CD4-positive, alpha-beta T cell treated with Interleukin-2 at 100 ng/mL for 4 hours (primary cell): ENCODE measurements at places on chromosomes 3 and 15.
A peak's percentile ranks its signal among the peaks of the same experiment; 100 is the strongest.

DNA sequence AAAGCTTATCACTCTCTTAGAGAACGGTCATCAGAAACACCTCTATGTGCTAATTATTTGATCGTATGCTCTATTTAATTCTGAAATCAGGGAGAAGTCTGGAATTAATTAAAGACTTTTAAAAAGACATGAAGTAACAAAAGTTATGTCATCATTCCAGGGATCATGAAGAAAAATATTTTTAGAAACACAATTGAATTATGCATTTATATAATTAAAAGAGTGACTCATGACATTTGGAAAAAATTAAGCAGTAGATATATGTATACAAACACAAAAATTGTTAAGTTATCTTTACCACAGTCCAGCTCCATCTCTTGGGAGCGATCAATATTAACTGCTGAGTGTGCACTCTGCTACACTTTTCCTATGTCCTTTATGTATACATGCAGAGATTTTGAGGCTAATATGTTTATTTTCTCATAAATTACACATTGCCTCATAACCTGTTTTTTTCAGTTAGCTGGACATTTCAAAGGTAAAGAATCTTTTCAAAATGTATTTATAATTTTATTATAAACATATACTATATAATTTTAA is 717.7 kb downstream of the GBE1 start:
- DNase-seq, result no peak

DNA sequence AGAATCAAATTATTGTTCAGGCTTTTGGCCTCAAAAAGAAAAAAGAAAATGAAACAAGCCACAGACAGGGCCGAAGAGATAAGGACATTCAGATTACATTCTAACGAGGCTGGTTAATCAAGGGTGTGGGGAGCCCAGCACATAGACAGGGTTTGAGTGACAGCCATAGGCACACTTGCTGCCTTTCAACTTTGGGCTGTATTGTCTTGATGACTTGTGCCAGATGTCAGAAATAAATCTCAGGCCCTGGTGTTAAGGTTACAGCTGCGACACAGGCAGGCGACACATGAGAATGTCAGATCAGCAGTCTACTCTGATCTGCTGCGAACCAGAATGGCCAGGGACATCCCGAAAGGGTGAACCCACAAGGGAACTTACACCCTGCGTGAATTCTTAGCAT is 231.2 kb upstream of the ARRDC4 start:
- DNase-seq, result no peak

- no peak for DNase-seq
Measured at GRCh38 chr3:139317215-139317614, 26.6 kb upstream of the MRPS22 start.

DNA sequence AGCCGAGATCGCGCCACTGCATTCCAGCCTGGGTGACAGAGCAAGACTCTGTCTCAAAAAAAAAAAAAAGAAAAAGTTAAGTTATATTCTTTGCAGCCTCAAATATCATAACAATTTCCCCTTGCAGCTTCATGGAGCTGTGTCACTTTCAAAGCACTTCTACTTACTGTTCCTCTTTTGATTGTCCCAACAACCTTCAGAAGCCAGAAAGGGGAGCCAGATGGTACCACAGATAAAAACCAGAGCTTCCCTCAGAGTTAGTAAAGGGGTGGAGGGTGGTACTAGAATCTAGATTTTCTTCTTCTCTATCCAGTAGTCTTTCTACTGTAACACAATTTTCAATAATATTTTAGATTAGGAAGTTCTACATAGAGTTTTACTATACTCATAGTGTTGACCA is 188.8 kb downstream of the TAFA4 start:
- no peak for DNase-seq

- DNase-seq, result no peak
Measured at GRCh38 chr3:161598639-161599038, 102.0 kb downstream of the OTOL1 start.

- DNase-seq, result no peak
Measured at GRCh38 chr3:152760591-152760990, 74.3 kb upstream of the P2RY1 start.

- DNase-seq, result no peak
Measured at GRCh38 chr3:109337393-109337792, at the start of gene DPPA4. DPPA4 (minus strand) TSS chr3:109337546; CDS start chr3:109337517, 29 bp downstream.

DNA sequence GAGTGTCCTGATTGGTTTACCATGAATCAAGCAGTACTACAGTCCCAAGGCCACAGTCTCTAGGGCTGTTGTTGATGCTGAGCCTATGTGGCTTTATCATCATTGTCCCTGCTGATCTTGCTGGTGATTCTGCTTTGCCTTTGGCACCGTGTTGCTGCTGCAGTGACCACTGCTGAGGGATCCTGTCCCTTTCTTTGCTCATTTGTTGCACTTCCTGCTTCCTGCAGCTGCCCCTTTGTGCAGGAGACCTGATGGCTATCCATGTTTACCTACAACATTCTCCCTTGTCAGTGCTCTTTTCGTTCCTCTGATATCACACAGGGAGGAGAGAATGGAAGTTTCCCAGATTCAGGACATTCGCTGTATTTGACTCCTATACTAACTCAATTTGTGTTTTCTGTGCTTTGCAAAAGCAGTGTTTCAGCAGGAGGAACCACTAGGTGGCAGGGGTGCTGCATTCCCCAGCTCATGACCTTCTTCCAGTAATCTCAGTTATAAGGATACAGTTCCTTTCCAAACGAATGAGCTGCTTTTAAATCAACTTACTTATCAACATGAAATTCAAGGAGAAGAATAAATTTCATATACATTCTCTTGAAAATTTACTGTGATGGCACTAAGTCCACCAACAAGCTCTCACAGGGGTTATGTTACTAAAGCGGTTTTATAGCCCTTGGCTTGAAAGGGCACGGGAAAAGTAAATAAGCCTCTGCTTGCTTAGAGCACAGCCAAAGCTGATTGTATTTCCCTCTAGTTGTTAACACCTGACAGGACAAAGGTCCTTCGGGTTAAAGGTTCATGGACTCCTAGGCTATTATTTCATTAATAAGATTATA is 9.7 kb upstream of the THUMPD3 start:
- DNase-seq, result peak; percentile 64

GRCh38 chr3:15171096-15171495 is 35.0 kb upstream of the CAPN7 start:
- no peak for DNase-seq

DNA sequence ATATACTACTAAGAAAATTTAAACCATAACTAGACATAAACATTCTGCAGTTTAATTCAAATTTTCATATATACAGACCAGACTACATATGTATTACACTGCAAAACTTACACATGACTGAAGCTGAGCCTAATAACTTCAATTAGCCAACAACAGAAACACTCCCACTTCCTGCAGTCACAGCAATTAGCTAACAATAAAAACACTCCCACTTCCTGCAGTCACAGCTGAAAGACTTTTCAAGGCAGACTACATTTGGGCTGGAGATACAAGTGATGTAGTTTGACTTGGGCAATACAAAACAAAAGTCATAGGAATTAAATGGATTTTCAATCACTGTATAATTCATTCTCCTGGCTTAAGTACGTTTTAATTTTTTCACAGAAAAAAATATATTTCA is 10.3 kb downstream of the TM2D3 start:
- peak; percentile 58 for DNase-seq
